NCI-H524 treated with DMSO at 0.1 percent for 48 hours (cell line): ENCODE measurements at places on chromosomes 6 and 20.
A peak's percentile ranks its signal among the peaks of the same experiment; 100 is the strongest.

- DNase-seq: no peak
These were observed 16.2 kb downstream of the KCNB1 start for GRCh38 chr20:49466114-49466912.

DNA sequence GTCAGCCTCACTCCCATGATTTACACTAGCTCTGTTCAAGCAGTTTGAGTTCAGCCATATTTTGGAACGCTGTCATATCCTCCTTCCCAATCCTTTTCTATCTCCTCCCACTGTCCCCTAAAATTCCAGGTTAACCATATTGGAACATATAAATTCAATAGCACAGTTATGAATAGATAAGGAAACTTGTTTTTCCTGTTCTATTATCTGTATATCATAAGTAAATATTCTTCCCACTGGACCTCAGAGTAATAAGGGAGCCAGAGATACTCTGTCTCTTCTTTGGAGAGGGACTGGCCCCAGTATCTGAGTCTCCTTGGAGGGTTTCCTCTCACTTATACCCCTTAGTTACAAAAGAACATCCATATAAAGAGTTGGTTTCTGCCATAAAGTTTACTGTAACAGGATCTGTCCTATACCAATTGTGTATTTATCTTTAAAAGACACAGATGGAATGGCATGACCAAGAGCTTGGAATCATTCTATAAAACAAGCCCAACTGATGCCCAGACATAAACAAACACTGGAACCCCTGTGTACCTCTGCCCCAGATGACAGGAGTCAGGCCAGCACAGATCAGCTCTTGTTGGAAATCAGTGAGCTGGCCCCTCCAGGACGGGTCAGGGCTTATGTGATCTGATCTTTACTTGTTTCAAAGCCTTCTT, 67.1 kb downstream of the EPB41L2 start:
- DNase-seq: no peak

GRCh38 chr6:98834060-98835031, at the start of gene POU3F2:
TSS of gene POU3F2 (plus strand) at chr6:98834574. CDS start at chr6:98834874, 300 bp downstream.
- DNase-seq: peak; percentile 93

DNA sequence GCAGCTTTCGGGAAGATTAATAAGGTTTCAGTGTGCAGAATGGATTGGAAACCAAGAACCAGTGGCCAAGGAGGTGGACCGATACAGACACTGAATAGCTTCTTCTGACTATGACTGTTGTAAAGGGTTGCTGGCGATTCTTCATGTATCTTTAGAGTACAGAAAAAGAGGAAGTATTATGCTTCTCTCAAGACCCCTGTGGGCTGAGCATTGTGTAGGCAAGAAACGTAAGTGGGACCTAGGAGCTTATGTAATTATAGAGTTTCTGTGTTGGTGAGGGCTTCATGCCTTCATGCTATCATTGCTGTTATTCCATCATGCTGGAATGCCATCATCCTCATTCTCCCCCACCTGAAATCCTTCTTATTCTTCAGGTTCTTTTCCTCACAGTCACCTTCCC, 105.4 kb upstream of the AKIRIN2 start:
- no peak for DNase-seq
